ENCODE measurements at places on chromosomes 2 and 18. TPM values are rescaled to one million over a fixed set of nuclear protein-coding genes. Genes with fewer than 3 reads are reported as not detected.

The TCF23 gene
- total RNA-seq: not detected

The HTRA2 gene
- total RNA-seq: 32.1 TPM

The PTPRN gene
- 4.6 TPM for total RNA-seq

The KYNU gene
- total RNA-seq: not detected

The ALPP gene
- total RNA-seq: not detected

The CDH2 gene
- 59.0 TPM for total RNA-seq

The MYO7B gene
- total RNA-seq: not detected

The RBFA gene
- 18.6 TPM for total RNA-seq

The NEMP2 gene
- 2.0 TPM for total RNA-seq

The C18orf54 gene
- total RNA-seq: 2.0 TPM

The CPLX4 gene
- total RNA-seq: not detected

All from pericardium fibroblast (primary cell).